ENCODE measurements at places on chromosomes 6 and 20. TPM values are rescaled to one million over a fixed set of nuclear protein-coding genes. Genes with fewer than 3 reads are reported as not detected.

The RRAGD gene
- 1.1 TPM for total RNA-seq

The SLC17A2 gene
- total RNA-seq: not detected

GRCh38 chr6:65876668-65877067, 169.6 kb upstream of the EYS start:
- no peak for DNase-seq

DNA sequence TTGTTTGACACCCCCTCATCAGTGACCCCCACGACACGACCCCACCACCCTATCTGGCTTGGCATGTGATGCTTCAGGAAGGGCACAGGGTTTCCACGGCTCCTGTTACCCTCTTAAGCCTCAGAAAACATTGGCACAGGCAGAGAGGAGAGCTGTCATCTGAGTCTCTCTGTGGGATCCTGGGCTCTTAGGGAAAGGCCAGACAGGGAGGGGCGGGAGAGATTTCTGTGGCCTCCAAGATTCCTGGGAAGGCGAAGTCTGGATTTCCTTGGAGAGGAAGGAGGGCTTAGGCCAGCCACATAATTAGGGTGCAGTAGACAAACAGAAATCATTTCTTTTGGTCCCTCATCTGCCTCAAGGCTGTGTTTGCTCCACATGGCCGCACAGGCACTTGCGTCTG, 191.6 kb upstream of the SNX9 start:
- no peak for DNase-seq

- DNase-seq: no peak
Measured at GRCh38 chr6:136921936-136922684, at the start of gene SLC35D3. Gene SLC35D3 (plus strand): TSS chr6:136922301. CDS start chr6:136922429, 128 bp downstream.

The PMEPA1 gene
- total RNA-seq: 3.4 TPM

- no peak for DNase-seq
Measured at GRCh38 chr20:12404941-12405340, 487.2 kb downstream of the BTBD3 start.

The TTK gene
- 173 TPM for total RNA-seq

- DNase-seq: no peak
Measured at GRCh38 chr6:123901436-123901835, 97.8 kb downstream of the NKAIN2 start.

GRCh38 chr6:11766589-11767450, 11.8 kb downstream of the ADTRP start:
- DNase-seq: peak; percentile 91

The ZKSCAN3 gene
- total RNA-seq: 0.39 TPM

- DNase-seq: no peak
Measured at GRCh38 chr6:31585491-31585890, 586 bp upstream of the LST1 start.

GRCh38 chr6:69063401-69063800, 428.3 kb downstream of the ADGRB3 start:
- no peak for DNase-seq

The ARHGAP40 gene
- total RNA-seq: not detected

The ZBTB22 gene
- total RNA-seq: 20.0 TPM

The SSR1 gene
- 170 TPM for total RNA-seq
